ENCODE measurements at places on chromosomes 5 and 9. TPM values are rescaled to one million over a fixed set of nuclear protein-coding genes. Genes with fewer than 3 reads are reported as not detected.

GRCh38 chr5:123809594-123810221, 297.7 kb downstream of the CSNK1G3 start:
- DNase-seq: no peak

DNA sequence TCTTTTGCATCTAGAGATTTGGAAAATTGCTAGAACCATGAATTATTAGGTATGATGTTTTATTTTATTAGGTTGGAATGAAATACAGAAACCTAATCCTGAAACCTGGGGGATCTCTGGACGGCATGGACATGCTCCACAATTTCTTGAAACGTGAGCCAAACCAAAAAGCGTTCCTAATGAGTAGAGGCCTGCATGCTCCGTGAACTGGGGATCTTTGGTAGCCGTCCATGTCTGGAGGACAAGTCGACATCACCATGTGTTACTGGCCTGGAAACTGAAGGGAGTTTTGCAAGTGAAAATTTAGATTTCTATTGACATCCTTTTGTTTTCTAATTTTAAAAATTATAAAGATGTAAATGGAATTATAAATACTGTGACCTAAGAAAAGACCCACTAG, 100.7 kb downstream of the NLN start:
- no peak for DNase-seq

DNA sequence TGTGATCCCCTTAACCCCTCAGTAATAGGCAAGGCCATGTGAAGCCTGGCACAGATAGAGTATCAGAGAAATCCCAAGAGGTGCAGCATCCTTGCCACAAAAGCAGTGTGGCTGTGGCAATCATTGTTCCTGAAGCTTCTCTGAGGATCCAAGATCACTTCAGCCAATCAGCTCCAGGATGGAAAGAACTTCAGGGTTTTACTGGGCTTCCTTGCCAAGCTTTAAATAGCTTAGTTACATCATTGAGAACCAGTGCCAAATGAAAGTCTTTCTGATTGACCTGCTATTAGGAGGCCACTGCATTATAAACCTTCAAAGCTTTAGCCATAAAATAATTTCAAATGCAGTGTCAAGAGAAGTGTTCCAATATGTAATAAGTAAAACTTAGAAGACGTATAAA, 430.6 kb downstream of the PIK3R1 start:
- no peak for DNase-seq

DNA sequence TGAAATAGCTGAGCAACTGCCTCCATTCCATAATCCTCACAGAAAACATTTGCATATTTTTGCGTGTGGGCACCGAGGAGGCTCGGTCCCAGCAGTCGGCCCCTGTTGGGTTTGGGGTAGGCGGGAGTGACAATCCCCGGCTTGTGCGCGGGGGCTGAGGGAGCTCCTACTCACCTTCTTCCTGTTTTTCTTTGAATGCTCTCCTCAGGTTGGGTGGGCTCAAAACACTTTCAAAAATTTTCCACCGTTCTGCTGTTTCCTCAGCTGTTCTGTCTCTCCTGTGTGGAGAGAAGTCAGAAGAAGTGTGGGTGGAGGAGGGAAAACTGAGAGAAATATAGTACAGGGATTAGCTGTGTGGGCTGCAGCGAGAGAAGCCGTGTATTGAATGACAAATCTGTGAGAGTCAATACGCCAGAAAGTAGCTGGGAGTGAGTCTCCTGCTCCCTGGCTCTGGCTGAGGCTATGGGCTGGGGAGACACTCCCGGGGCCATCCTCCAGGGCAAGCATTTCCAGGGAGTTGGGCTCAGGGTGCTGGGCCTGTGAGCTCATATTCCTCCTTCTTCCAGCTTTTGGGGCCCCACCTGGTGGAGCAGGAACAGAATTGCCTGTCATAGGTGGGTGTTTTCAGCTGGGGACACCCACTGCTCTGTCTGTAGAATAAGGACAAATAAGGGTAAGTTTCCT, 84.7 kb downstream of the CMYA5 start:
- DNase-seq: no peak

GRCh38 chr9:94511955-94512265, 43.0 kb upstream of the PCAT7 start:
- DNase-seq: no peak

Gene MELK
- total RNA-seq: 0.64 TPM

- peak; percentile 59 for DNase-seq
Observed at GRCh38 chr5:168114444-168115017, 176.9 kb upstream of the WWC1 start.

- no peak for DNase-seq
Observed at GRCh38 chr5:156411185-156411613, 84.2 kb downstream of the SGCD start.

Gene SERINC5
- total RNA-seq: 13.7 TPM

Gene ACOT12
- not detected for total RNA-seq

GRCh38 chr5:156376751-156377150, 49.8 kb downstream of the SGCD start:
- DNase-seq: no peak

- DNase-seq: no peak
Observed at GRCh38 chr5:17259630-17260257, 42.3 kb downstream of the BASP1 start.

- DNase-seq: no peak
Observed at GRCh38 chr5:2334719-2335118, 416.8 kb downstream of the IRX2 start.

Gene ENTPD8
- not detected for total RNA-seq

DNA sequence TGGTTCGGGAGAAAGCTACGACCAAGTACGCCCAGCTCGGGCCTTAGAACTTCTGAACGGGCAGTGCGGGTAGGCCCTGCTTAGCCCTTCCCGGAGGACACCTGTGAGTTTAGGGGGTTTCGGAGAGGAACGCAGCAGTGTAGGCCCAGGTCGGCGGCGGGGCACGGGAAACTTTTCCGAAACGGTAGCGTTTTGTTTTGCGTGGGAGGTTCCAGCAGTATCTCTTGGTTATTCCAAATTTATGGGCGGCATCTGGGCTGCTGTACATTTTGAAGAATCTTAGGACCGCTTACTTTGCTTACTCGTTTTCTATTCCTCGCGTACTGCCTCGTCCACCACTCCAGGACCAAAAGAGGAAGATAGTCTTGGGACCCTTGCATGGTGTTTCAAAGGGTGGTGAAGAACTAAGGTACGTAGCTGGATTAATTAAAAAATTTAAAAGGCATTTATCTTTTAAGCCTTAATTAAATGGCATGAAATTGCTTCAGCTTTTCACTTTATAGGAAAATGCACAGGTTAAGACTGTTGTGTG, 492 bp downstream of the TENT2 start:
- no peak for DNase-seq
